ENCODE measurements at places on chromosomes 7 and 10.
A peak's percentile ranks its signal among the peaks of the same experiment; 100 is the strongest.

DNA sequence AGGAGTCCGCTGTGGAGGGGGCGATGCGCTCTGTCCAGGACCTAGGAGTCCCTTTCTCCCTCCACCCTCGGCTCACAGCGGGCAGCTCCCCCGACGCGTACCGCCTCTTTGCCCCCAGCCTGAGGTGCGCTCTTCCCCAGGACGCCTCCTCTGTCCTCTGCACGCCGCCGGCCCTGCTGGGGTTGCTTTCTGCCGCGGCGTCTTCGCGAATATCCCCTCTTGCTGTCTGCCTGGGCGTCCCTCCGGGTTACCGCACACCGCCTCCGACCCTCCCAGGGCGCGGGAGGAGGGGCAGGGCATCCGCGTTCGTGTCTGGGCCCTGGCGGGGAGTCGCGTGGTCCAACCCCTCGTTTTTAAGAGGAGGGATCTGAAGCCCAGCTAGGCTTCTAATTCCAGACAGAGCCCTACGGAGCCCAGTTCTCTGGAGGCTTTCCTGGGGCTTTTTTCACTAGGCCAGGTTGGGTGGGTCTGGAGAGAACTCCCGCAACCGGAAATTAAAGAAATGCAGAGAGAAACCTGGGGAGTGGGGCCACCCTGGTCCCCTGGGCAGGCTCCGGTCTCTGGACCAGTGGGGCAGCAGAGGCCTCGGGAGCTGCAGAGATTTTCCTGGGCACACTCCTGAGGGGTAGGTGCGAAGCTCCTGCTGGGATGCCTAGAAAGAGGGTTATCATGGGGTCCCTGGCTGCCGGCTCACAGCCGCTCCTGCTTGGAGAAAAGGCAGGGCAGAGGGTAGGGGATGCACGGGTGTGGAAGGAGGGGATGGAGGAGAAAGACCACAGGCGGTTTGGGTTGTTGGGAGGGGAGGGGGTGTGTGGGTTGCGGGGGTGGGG is 166.9 kb downstream of the UBE2H start:
- DNase-seq = no peak

GRCh38 chr7:43647339-43647672 is 64.4 kb downstream of the STK17A start:
- DNase-seq = peak; percentile 60

- DNase-seq = peak; percentile 90
These were observed 11.9 kb upstream of the LRRC27 start for GRCh38 chr10:132319853-132320653.

- peak; percentile 24 for DNase-seq
These were observed 32.7 kb downstream of the TSPAN15 start for GRCh38 chr10:69483963-69484362.

DNA sequence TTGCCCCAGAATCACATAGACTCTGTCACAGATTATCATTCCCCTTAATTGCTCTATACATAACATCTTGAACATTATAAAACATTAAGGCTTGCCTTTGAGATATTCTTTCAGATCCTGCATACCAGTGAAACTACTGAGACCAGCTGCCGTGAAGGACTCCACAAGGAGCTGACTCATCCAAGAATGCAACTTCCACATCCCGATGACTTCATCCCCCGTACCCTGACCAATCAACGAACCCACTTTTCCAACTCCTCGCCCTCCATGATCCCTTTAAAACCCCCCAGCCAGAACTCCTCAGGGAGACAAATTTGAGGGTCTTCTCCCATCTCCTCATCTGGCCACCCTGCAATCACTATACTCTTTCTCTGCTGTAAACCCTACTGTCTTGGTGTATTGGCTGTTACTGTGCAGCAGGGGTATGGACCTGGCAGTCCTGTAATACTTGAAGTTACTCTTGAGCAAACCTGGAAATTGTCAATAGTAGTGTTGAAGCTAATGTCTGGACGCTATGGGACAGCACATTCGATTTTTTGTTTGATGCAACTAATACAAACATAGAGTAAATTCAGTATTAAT is 49.8 kb downstream of the HTR5A start:
- DNase-seq = no peak

- DNase-seq = peak; percentile 40
These were observed 38.9 kb downstream of the SH3PXD2A start for GRCh38 chr10:103816431-103816830.

GRCh38 chr7:144776447-144776846 is 59.4 kb downstream of the TPK1 start:
- DNase-seq = peak; percentile 1

DNA sequence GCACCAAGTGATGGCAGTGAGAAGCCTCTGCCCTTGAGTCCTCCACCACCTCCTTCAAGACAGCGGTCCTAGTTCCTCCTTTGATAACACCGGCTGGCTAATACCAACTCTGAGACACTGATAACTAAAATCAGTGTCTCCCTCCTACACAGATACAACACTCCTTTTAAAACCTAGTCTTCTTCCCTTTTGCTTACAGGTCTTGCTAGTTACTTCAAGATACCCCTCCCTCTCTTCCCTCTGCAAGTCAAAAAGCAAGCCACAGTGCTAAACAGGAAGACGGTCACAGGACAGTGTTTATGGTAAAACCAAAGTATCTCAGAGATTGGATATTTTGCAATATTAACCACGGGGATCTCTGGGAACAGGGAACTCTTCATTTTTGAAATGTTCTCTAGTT is 4.6 kb downstream of the AKR1B1 start:
- peak; percentile 33 for DNase-seq

DNA sequence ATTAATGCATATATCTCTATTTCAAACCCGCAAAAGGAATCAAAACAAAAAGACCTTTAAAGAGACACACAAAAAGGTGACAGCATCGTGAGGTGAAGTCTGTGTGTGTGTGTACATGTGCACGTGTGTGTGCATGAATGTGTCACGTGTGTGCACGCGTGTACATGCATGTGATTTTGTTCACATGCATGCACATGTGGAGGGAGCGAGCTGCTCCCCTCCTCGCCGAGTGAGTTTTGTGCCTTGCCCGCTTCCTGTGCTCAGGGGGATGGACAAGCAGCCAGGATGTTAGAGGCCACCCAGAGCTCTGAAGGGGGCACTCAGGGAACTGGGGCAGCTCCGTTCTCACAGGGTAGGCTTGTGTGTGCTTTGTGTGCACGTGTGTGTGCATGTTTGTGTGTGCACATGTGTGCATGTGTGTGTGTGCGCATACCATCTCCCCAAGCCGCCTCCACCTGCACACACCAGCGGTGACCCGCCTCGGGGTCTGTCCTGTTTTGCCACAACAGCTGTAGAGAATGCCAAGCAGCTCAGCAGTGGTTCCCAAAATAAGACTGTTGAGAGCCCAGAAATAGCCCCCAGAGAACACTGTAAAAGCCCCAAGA is 191.2 kb downstream of the PTPRN2 start:
- DNase-seq = no peak

GRCh38 chr10:60032723-60033122 is 126.4 kb upstream of the CCDC6 start:
- peak; percentile 80 for DNase-seq

- DNase-seq = peak; percentile 81
These were observed 7.1 kb upstream of the ZNF117 start for GRCh38 chr7:64997927-64998391.

- no peak for DNase-seq
These were observed 2.4 kb upstream of the LDB3 start for GRCh38 chr10:86665868-86666267.

DNA sequence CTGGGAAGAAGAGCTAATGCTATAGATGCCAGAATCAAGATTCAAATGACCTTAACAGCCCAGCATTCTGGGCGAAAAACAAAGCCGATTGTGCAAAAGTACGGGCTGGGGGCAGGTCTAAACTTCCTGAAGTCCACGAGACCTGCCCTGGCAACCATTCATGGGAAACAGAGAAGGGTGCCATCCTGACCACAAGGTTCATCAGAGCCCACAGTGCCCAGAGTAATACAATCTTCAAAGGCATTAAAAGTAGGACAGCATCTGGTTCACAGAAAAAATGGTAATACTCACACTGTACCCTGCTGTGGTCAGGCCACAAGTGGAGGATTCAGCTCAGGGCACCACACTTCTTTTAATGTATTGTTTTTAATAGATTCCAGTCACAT is 36.1 kb downstream of the SORBS1 start:
- DNase-seq = no peak

DNA sequence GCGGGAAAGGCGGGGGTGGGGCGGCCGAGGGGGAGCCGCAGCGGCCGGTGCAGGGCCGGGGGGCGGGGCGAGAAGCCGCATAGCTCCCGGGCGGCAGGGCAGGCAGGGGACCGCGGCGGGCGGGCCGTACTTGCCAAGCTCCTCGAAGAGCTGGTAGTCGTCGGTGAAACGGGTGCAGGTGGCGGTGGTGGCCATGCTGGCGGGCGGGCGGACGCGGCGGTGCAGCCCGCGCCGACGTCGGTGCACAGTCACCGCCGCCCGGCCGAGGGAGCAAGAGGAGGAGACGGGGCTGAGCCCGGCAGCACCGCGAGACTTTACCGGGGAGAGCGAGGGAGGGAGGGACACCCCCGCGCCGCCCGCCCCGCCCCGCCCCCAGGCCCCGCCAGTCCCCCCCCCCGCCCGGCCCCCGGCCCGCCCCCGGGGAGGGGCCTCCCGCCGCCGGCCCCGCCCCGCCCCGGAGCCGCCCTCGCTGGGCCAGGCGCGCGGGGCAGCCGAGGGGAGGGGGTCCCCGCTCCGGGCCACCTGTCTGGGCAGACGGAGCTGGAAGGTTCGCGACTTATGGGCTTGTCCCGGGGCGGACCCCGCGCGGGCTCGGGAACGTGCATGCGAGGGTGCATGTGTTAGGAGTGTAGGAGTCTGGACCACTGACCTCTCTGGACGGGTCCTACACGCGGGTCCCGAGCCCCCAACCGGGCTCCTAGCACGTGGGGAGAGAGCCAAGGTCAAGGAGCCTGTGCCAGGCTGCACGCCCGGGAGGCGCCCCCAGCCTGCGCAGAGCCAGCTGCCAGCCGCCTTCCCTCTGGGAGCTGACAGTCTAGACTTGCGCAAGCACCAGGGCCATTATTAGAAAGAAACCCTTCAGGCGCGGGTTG is at the start of gene CAMK2G:
TSS of gene CAMK2G (minus strand) at position 289 of the 872 bp plus-strand sequence. CDS start at position 195, 94 bp downstream.
- peak; percentile 79 for DNase-seq

DNA sequence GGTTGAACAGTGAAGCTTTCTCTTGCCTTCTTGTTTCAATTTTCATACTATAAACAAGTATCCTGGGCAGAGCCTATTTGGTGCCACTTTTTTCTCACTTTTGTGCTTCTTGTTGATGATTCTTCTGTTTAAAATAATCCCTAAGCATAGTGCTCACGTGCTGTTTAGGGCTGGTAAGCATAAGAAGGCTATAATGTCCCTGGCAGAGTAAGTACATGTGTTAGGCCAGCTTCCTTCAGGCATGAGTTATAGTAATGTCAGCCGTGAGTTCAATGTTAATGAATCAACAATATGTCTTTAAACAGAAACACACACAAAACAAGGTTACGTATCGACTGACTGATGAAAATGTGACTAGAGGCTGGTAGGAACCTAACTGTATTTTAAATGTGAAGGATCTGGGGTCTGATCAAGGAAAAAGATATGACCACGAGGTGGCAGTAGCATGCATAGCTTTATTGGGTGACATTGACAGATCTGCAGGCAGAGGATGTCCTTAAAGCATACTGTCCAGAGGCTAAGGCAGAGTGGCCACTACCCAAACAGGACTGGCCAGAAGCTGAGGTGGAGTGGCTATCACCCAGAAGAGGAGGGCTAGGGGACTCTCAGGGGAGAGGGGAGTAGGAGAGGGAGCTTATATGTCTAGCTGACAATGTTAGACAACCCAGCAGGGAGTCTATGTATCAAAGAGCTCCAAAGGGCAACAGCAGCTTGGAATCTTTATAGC is 113.7 kb downstream of the BRAF start:
- DNase-seq = peak; percentile 75

DNA sequence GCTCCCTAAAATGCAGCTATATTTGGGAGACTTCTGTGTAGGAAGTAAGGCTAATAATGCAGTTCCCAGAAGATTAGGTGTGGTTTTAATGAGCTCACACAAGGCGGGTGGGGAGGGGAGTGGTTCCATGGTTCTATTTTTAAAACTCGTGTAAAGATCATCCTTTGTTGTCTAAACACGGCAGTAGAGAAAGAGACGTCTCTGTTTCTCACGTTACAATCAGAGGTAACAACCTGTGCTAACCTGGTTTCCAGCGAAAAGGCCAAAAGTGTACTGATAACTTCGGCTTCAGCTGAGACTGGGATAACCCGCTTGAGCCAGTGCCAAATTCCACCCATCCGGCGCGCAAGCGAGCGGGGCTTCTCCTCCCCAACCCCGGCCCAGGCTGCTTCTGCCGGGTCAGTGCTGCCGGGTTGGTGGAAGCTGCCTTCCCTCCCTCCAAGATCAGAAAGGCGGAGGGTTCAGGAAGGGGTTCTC is 2.5 kb upstream of the MAP3K8 start:
- peak; percentile 49 for DNase-seq

GRCh38 chr7:94245500-94245899 is 149.2 kb upstream of the COL1A2 start:
- no peak for DNase-seq

DNA sequence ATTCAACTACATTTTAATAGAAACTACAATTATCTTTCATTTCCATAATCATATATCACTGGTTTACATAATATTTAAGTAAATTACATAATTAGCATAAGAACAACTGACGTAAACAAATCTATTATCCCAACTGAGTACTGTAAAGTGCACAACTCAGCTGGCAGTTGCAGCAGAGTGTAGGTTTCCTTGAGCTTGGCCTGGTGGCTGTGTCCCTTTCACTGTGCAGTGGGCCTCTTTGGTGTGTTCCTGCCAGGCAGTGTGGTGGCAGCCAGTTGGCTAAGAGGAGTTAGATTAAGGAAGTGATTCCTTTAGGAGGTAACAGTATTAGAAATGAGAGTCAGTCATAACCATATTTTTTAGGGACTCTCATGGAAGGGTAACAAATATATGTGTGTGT is 7.0 kb downstream of the NRG3 start:
- no peak for DNase-seq

DNA sequence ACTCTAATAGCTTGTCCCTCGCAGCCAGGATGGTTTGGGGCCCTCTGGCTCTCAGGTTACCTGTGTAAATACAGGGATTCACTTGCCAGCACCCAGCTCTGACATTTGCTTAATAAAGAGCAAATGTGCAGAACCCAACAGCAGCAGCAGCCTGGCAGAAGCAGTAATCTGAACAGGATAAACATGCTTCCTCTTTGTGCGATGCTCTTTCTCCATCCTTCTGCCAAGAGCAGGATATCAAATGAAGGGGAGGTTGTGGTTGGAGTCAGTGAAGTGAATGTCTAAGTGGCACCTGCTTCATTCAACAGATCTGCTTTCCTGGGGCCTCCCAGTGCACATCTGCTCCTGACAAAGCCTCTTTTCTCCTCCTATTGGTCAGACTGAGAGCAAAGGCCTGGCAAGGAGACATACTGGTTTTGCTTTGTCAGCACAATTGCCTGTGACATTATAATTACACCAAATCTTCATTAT is 130.3 kb downstream of the NRF1 start:
- DNase-seq = no peak

DNA sequence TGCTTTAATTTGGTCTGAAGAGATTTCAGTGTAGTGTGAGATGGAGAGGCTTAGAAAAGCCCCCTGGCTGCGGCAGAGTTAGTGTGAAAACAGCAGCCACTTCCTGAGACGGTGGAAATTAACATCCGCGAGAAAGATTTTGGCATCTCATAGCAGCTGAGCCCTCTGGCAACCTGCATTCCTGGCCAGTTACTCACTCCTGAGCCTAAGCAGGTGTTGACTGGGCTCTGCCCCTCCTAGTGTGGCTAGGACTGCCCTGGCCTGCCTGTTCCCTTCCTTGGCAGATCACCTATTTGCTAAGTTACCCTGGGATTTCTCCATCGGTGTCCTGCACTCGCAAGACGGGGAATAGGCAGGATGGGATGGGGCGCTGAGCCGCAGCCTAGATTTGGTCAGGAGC is 57.6 kb upstream of the LMTK2 start:
- no peak for DNase-seq

GRCh38 chr10:101047268-101047667 is 14.5 kb upstream of the KAZALD1 start:
- no peak for DNase-seq

GRCh38 chr10:128078136-128078969 is 47.9 kb downstream of the MKI67 start:
- DNase-seq = peak; percentile 51

All from fibroblast of mammary gland (primary cell).